ENCODE measurements at places on chromosomes 11 and 22.

DNA sequence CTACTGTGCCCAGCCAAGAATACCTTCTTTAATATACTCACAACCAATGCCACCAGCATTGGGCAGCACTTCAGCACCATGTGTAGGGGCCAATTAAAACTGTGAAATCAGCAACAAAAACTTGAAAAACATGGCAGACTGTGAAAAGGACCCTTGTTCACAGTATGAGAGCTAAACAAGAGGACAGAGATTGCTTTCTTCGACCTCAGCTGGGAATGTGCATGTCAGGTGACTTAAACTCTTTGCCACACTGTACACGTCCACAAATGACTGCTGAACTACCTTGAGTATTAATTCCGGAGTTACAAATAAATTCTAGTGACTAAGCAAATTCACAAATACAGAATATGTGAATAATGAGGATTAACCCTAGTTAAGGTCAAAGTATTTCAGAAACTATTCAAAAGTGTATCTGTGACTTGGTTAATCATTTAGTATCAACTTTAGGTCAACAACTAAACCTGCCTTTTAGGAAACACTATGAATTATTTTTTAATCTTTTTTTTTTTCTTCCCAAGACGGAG lies 33.0 kb downstream of the DDX6 start:
- peak; percentile 62 for DNase-seq

DNA sequence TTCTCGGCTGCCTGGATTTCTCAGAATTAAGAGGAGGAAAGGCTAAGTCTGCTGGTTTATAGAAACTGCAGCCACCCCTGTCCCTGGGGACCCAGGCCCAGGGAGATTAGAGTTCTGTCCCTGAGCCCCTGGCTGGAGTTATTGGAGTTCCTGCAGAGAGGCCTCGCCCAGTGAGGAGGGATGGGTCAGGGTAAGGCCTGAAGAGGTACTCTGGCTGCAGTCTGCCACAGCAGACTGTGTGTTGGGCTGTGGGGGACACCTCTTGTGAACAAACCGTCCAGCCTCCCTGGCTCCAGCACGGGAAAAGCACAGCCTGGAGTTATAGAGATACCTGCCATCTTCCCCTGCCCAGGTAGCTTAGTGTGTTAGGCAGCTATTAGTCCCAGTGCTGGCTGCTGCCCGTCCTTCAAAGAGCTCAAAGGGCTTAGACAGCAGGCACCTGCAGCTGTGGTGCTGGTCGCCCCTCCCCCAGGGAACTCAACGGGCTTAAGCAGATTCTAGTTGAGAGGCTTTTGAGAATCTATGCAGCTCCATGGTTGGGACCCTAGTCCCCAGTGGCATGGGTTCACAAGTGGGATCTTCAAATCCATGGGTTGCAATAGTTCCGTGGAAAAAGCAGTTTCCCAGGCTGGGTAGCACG lies 36.6 kb upstream of the MUC15 start:
- no peak for DNase-seq

DNA sequence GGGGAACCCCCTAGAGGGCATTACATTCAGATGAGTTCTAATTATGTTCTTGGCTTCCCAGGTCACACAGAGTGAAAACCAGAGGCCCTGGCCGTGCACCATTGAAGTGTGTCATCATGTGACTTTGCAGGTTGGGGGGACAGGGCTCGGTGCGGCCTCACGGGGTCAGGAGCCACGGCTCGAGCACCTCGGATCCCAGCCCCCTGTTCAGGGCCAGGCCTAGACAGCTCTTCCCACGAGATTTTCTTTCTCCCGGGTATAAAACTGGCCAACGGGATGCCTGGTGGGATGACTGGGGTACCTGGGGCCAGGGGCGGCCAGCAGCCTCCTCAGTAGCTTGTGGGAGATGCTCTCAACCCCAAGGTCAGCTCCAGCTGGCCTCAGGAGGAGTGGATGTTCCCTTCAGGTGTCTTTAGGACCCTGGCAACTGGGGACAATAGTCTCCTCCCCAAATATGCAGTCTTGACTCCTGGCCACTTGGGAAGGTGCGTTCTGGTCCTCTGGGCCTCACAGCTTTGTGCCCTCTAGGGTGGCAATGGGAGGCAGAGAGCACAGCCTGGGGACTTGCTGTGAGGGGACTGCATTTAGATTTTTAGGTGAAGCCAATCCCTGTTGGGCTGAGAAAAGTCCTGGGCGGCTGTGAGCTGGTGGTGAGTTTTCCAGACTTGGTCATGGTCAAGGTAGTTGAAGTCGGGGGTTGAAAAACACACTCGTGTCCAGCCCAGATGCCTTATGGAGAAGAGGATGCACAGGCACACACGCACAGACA lies 95.6 kb downstream of the KCNQ1 start:
- no peak for DNase-seq

GRCh38 chr11:94134651-94135512 lies 6.2 kb downstream of the PANX1 start:
- no peak for DNase-seq

DNA sequence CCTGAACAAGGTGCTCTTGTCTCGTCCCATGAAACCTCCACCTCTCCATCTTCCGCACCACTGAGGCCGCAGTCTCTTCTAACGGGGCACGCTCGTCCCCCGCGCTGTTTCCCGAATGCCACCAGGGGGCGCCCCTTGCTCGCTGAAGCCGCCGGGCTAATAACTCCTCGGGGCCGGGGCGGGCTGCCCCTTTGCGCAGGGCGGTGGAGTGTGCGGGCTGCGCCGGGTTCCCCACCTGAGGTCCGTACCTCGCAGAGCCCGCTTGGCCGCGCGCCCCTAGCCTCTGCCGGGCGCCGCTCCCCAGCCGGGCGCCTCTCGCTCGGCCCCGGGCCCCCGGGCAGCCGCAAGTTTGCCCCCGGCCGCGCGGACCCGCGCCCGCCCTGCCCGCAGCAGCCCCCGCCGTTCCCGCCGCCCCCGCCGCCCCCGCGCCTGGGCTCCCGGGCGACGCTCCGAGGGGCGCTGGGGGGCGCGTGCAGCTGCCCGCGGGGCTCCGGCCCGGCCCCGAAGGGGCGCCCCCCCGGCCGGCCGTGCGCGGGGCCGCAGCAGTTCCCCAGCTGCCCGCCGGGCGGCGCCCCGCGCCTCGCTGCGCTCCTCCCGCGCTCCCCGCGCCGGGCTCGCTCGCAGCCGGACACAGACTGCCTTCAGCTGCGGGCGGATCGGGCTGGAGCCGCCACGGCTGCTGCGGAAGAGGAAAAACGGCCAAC lies at the start of gene GRIK4:
Gene GRIK4, plus strand, starts transcription at position 633 of the 704 bp plus-strand sequence. CDS start 148,571 bp downstream, outside the sequence.
- DNase-seq = peak; percentile 94

DNA sequence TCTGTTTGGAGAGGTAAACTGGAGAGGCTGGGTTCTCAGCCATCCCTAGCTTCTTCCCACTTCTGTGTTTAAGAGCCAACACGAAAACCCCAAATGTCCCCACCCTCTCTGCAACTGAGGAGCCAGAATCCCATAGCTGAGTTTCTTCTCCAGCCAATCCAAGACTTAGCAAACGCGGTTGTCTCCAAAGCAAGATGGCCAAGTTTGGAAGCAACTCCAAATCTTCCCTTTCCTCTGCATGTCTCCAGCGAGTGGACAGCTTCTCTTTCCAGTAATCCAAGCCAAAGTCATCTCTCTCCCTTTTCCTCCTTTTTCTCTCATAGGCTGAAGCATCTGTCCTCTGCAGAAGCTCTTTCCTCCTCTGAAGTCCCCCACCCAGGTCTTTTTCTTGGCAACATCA lies 539.2 kb downstream of the MIAT start:
- no peak for DNase-seq

DNA sequence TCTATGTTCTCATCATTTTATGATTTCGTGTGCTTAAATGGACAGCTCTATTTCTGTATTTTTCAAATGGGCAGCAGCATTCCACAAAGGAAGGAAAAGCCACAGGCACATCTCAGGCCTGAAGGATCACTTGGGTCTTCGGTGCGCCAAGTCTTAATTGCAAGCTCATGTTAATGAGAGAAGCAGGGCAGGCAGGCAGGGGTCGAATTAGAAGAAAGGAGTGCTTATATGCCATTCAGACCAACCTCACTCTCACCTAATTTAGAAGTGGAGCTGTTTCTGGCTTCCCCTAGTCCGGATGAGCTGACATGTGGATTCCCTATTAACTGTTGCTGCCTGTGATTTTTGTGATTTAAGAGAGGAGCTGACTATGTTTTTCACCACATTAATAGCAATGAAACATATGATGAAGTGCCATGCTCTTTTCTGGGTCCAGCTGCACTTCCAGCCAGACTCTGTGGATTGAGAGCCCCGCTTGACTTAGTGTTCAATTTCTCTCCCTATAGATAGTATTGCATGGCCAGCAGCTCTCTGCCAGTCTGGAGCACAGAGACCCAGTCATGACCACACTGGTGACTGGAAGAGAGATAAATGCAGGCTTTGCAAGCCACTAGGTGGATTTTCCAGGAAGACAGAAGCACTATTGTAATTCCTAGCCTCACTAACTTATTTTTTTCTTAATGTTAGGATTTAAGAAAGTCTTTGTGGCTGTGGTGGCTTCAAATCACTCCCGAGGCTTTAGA lies 373.9 kb upstream of the FAT3 start:
- no peak for DNase-seq

DNA sequence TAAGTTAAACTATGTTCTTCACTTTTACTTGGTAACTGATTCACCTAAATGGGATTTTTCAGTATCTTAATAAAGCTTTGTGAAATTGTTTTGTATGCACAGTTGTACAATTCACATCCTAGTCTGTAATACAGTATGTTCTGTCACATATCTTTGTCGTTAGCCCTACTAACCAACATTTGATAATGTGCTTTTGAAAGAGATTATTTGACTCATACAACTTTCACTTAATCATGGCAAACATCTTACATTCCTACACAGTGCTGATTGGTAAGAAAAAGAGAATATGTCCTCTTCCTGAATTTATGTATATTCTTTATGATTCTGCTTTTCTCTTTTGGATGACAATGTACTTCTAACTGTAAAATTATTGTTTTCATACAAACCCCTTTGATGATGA lies 234.5 kb downstream of the METTL15 start:
- no peak for DNase-seq

GRCh38 chr11:107625685-107625989 lies 34.7 kb downstream of the ELMOD1 start:
- DNase-seq = no peak

DNA sequence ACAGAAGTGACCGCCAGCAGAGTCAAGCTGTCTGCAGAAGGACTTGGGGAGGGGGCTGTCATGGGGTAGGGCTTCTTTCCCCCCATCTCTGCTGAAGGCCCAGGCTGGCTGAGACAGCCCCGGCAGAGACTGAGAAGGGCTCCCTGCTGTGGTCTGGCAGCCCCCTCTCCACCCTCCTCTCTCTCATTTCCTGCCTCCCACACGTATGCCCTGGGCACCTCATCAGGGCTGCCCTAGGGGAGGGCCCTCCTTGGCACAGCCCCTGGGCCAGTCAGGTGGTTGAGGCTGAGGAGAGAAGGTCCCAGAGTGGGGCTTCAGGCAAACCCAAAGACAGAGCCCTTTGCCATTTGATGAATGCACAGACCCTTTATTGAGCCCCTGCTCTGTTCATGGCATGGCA lies 3.6 kb downstream of the RASD2 start:
- no peak for DNase-seq

DNA sequence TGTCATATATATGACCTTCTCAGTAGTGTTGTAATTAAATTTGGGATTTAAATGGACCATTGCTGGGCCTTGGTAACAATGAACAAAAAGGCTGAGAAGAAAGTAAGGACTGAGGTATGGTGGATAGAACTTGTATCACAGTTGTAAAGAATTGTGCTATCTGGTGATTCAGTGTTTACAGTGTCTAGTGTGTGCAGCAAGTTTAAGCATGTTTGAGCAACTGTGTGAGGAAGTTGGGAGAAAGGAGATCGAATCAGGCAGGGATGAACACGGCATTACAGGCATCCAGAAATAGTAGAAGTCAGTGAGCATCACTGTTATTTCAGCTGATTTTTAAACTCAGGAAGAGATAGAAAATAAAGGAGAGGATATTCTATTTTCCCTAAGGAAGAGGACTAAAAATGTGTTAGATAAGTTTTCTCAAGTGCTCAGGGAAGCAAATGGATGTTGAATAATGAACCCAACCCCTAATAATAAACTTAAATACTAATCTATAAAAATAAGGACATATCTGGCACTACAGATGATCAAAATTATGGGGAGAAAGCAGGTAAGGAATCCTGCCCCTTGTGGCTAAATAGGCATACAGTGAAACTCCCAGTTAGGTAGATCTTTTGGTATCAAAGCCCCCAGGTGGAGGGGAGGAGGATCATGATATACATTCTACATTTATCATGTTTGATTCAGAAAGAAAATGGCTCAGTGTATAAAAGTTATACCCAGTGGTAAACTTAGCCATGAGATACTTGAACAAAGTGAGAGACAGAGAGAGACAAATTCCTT lies 361.0 kb upstream of the ANO3 start:
- no peak for DNase-seq

GRCh38 chr11:72245263-72245816 lies 1.4 kb upstream of the PHOX2A start:
- DNase-seq = no peak

GRCh38 chr22:49792107-49792506 lies 35.6 kb downstream of the BRD1 start:
- DNase-seq = no peak

DNA sequence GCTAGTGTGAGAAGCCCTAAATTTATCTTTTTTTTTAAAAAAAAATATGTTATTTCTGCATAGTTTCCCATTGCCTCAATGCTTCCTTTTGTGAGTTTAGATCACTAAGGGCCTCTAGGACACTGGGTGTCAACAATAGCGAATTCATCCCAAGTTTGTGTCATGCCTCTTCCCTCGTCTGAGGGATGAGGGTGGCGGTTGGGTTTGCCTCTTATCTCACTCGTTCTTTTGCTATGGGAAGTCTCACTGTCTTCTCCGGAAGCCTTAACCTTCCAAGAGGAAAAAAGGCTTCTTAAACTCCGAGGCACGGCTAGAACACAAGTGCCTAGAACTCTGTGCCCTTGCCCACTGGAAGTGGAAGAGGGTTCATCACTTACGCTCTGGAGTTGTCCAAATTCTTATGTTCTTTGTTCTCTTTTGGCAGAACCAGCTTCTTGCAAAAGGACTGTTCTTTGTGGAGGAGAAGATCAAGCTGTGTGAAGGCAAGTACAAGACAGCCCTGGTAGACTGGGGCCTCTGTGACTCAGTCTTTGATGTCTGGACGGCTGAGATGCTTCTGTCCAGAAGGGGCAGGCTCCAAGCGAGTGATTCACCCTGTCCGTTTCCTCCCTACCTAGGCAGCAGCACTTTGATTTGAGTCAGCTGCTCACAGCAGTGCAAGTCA lies 78.5 kb downstream of the TRAF6 start:
- no peak for DNase-seq

DNA sequence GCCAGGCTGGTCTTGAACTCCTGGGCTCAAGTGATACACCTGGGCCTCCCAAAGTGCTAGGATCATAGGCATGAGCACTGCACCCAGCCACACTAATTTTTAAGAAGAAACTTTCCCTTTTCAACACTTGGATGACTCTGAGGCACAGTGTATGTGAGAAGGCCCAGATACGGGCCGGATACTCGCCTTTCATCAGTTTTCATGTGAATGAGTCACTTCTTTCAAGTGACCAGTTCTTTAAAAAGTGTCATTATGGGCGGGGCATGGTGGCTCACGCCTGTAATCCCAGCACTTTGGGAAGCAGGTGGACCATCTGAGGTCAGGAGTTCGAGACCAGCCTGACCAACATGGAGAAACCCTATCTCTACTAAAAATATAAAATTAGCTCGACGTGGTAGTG lies 120.8 kb downstream of the CTTN start:
- no peak for DNase-seq

GRCh38 chr11:13341026-13341425 lies 63.4 kb downstream of the BMAL1 start:
- no peak for DNase-seq

Measured in spinal cord (tissue), 10 donors.